Cerebellar nuclear complex (tissue), 1 donor: ENCODE measurements at places on chromosomes 4 and X.

GRCh38 chr4:130563185-130563888, 1467.4 kb downstream of the C4orf33 start:
- DNase-seq = no peak

GRCh38 chrX:34918856-34919255, 23.7 kb upstream of the FAM47B start:
- DNase-seq = no peak

DNA sequence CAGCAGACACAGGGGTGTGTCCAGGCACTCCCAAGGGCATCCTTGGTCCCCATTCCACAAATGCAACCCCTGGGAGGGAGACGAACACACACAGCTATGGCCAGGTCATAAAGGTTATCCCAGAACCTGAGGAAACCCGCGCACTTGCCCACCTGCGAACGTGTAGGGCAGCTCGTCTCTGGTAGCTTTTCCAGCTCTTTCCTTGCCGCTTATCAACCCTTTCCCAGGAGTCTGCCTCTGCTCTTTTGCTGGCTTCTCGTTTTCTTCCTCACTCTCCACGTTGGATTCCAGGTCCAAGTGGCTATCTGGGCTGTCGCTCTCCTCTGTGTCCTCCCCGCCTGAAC, 13.5 kb downstream of the NOP14 start:
- no peak for DNase-seq

DNA sequence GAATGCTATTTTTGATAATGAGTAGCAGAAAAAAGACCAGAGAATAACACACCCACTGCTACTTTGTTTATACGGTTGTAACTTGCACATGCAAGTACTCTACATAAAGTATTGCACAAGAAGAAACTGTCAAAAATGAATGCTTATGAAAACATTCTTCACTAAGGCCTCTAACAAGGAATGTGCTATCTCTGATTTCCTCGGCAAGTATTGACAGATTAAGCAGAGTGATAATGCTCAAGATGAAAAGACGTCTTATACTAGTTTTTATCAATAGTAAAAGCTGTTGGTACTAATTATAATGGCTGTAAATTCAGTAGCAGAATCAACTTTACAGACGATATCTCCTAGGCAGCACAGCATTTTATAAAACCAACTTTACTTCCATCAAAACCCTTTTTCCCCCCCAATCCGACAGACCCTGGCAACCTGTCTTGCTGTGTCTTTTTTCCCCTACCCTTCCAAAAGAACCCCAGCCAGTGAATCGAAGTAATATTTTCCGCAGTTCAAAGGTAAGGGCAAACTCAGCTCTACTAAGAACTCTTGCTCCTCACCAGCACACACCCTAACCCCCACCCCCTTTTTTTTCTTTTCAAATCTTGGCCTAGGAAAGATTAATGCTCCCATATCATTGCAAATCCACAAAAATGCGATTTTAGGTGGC, 1.5 kb downstream of the FRYL start:
- DNase-seq = no peak

GRCh38 chr4:152786627-152787026, 6.9 kb downstream of the ARFIP1 start:
- DNase-seq = no peak

- no peak for DNase-seq
Measured at GRCh38 chrX:153495903-153496589, 1.3 kb downstream of the BGN start.

GRCh38 chr4:15765391-15765790, 12.7 kb upstream of the CD38 start:
- DNase-seq = no peak

GRCh38 chr4:2790583-2791517, 2.0 kb upstream of the SH3BP2 start:
- DNase-seq = no peak

DNA sequence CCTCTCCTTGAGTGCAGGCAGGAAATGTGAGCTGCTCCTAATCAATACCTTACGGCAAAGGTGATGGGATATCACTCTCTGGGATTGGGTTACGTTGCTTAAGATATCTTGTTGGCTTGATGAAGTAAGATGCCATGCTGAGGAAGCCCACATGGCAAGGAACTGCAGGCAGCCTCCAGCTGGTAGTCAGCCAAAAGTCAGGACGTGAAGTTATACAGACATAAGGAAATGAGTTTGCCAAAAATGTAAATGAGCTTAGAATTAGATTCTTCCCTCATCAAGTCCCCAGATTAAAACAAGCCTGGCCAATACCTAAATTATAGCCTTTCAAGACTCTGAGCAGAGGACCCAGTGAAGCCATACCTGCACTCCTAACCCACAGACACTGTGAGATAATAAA, 155.0 kb downstream of the QDPR start:
- DNase-seq = no peak

DNA sequence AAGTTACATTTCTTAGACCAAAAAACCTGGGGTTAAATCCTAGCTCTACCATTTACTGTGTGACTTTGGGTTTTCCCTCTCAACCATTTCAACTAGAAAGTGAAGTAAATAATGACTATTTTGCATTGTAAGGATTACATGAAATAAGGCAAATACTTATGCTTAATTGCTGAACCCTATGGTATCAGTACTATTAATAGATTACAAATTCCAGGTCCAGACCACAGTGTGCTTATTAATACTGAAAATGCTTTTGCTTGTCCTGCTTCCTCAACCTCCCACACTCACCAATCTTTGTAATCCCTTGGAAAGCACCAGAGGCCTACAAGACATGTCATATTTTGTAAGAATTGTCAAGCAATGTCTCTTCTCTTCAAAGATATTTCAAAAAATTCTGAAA, 456.5 kb downstream of the SPOCK3 start:
- no peak for DNase-seq
